ENCODE measurements at places on chromosomes 7 and 10. TPM values are rescaled to one million over a fixed set of nuclear protein-coding genes. Genes with fewer than 3 reads are reported as not detected.

The OGA gene
- 109 TPM for total RNA-seq

The TAC1 gene
- total RNA-seq = 0.16 TPM

The EZH2 gene
- total RNA-seq = 4.3 TPM

The BUD31 gene
- 151 TPM for total RNA-seq

The ABCB1 gene
- total RNA-seq = 3.8 TPM

The SCART1 gene
- total RNA-seq = 3.7 TPM

The ATG9B gene
- total RNA-seq = under 0.01 TPM

The FLNC gene
- 209 TPM for total RNA-seq

The RASA4B gene
- total RNA-seq = 3.2 TPM

The OR13A1 gene
- under 0.01 TPM for total RNA-seq

The AUTS2 gene
- total RNA-seq = 1.9 TPM

The GSAP gene
- 3.2 TPM for total RNA-seq

The GBF1 gene
- 17.0 TPM for total RNA-seq

The SAMD8 gene
- 31.7 TPM for total RNA-seq

The FAM25C gene
- total RNA-seq = not detected

The ATRNL1 gene
- 0.16 TPM for total RNA-seq

The GPAM gene
- total RNA-seq = 12.3 TPM

The GSTO2 gene
- 1.7 TPM for total RNA-seq

The GOLGA7B gene
- total RNA-seq = not detected

The CTNNA3 gene
- not detected for total RNA-seq

The TFEC gene
- 0.16 TPM for total RNA-seq

The OR6V1 gene
- not detected for total RNA-seq

The SKIDA1 gene
- total RNA-seq = 0.47 TPM

The NCF1 gene
- under 0.01 TPM for total RNA-seq

The ARL5B gene
- 8.8 TPM for total RNA-seq

The PRPS1L1 gene
- total RNA-seq = not detected

The TMEM176B gene
- not detected for total RNA-seq

The ATP5MK gene
- total RNA-seq = 162 TPM

The PLAC9 gene
- total RNA-seq = 60.6 TPM
